A673 (cell line): ENCODE measurements at places on chromosomes 4 and X. TPM values are rescaled to one million over a fixed set of nuclear protein-coding genes. Genes with fewer than 3 reads are reported as not detected.

FHDC1 gene
- 0.26 and 0.39 TPM in 2 replicates for total RNA-seq

MAGEB10 gene
- total RNA-seq: not detected in 2 replicates

CYSLTR1 gene
- total RNA-seq: 2.1 TPM in 2 replicates

PCSK1N gene
- total RNA-seq: 16.9 and 17.6 TPM in 2 replicates

RPL9 gene
- 907 and 971 TPM in 2 replicates for total RNA-seq

IRS4 gene
- not detected in 2 replicates for total RNA-seq

P2RY4 gene
- total RNA-seq: 0.26 TPM in 1 of 2 replicates, not detected in the other

DNA sequence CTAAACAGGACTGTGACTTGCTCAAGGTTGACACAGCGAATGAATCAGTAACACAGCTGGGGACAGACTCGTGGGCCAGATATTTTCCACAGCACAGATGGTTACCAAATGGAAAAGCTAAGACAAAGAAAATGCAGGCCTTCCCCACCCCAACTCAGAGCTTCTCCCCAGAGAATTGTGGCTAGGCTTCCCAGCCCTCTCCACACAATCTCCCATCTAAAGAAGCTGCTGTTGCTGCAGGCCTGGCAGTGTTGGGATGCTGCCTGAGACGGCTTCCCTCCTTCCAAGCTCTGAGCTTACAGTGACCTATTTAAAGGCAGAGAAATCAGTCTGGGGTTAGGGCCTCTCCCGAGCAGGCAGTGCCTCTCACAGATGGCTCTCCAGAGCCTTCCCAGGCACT, 46.5 kb upstream of the PGRMC1 start:
- no peak overlapping the region for H3K4me3 ChIP-seq
- H3K27ac ChIP-seq: no peak overlapping the region
- no peaks in the 10 kb centered on the region for H3K36me3 ChIP-seq
- H3K27me3 ChIP-seq: no peaks in the 10 kb centered on the region
- no peak for DNase-seq

DNA sequence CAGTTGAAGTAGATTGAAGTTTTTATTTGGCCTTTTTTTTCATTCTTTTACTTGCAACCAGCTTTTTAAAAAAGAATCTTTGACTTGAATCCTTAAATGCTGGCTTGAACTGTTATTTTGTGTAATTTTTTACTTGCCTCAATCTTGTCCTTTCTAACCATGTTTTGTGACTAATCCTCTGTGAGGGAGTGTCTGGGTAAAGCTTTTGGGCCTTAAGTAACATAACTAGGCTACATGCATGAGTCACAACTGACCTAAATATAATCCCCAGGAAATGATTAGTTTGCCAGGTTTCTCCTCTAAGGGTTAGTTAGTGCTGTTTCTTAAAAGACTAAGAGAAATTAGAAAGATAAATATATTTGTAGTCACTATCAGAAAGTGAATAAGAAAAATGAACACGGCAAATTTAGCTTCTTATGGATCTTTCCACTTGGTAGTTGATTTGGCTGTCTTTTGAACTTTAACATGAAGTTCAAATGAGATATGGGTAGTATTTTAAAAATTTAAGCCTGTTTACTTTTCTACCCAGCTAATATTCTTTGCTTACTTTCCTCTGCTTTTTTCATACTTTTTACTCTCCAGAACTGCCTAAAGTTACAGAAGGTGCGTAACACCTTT, 13.0 kb downstream of the EXOC1 start:
- no peak overlapping the region for H3K4me3 ChIP-seq
- peak; percentile 65 for DNase-seq

DNA sequence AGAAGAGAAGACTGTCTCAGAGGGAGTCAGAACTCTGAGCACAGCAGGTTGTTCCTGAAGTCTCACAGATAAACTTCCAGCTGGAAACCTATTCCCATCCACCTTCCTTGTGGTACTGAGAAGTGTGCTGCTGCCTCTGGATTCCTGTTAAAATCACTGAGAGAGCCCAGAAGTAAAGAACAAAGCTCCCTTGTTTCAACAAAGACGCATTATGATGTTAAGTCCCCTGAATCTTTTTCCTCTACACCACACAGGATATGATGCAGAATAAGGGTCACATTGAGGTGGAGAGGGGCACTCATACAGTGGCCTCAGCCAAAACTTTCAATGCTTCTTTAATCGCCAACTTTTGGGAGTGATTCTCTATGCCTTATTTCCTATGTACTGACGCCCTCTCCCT, 321.0 kb downstream of the OPHN1 start:
- no peak overlapping the region for H3K27ac ChIP-seq
- no peaks in the 10 kb centered on the region for H3K36me3 ChIP-seq
- no peak overlapping the region for H3K4me3 ChIP-seq
- H3K27me3 ChIP-seq: no peaks in the 10 kb centered on the region
- H3K4me1 ChIP-seq: no peaks in the 10 kb centered on the region

DNA sequence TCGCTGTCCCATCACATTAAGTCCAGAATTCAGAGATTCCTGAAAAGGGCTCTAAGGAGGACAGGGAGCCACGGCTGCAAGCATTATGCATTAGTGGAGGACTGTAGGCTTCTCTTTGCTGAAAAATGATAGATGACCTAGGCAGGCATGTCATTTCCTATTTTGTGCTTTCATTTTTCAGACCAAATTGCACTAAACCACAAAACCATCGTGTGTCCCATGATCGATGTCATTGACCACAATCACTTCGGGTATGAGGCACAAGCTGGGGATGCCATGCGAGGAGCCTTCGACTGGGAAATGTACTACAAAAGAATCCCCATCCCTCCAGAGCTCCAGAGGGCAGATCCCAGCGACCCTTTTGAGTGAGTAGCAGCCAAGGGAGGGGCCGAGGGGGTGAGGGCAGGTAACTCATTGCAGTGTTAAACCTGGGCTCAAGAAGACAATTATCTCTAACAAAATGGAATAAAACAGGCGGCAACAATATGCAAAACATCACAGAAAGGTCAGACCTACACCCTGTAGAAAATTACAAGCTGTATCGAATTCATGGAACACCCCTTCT, 355.2 kb upstream of the GALNT7 start:
- H3K27me3 ChIP-seq: no peaks in the 10 kb centered on the region
- no peaks in the 10 kb centered on the region for H3K4me1 ChIP-seq
- H3K4me3 ChIP-seq: no peak overlapping the region
- no peak overlapping the region for H3K27ac ChIP-seq

DNA sequence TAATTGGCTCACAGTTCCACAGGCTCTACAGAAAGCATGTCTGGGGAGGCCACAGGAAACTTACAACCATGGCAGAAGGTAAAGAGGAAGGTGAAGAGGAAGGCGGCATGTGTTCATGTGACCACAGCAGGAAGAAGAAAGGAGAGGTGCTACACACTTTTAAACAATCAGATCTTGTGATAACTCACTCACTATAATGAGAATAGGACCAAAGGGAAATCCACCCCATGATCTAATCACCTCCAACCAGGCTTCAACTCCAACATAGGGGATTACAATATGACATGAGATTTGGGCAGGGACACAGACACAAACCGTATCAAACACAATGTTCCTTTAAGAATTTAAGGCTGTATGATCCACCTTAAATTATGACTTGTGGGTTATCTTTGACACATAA, 10.5 kb upstream of the PGM2 start:
- H3K36me3 ChIP-seq: no peaks in the 10 kb centered on the region
- no peaks in the 10 kb centered on the region for H3K27me3 ChIP-seq
- H3K4me1 ChIP-seq: no peaks in the 10 kb centered on the region
- H3K27ac ChIP-seq: no peak overlapping the region

DNA sequence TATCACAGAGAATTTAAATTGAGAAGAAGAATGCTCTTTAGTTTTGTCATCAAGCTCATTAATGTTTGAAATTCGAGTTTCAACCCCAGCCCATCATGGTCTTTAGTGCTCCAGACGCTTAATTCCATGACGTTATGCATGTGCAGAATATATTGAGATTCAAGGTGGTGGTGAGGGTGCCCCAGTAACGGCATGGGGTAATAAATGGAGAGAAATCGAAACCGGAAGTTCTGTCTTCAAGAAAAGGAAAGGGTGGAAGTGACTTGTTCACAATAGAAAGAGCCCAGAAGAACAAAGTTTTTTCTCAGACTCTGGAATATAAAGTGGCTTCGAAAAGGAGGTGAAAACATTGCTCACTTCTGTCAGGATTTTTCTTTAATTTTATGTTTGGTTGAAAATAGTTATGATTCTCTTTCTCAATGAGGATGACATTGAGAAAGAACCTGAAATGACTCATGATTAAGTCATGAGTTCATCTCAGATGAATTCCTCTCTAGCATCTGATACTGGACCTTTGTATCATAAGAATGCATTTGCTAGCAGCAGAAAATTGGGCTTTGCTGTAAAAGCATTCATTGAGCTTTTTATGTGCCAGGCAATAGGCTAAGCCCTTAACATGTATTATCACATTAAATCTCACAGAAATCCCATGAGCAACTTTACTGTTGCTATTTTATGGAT, 779 bp upstream of the DDX60L start:
- H3K27ac ChIP-seq: peak overlapping the region; percentile 73
- DNase-seq: peak; percentile 88
- H3K4me1 ChIP-seq: no peaks in the 10 kb centered on the region
- H3K36me3 ChIP-seq: no peaks in the 10 kb centered on the region
- H3K27me3 ChIP-seq: no peaks in the 10 kb centered on the region

DNA sequence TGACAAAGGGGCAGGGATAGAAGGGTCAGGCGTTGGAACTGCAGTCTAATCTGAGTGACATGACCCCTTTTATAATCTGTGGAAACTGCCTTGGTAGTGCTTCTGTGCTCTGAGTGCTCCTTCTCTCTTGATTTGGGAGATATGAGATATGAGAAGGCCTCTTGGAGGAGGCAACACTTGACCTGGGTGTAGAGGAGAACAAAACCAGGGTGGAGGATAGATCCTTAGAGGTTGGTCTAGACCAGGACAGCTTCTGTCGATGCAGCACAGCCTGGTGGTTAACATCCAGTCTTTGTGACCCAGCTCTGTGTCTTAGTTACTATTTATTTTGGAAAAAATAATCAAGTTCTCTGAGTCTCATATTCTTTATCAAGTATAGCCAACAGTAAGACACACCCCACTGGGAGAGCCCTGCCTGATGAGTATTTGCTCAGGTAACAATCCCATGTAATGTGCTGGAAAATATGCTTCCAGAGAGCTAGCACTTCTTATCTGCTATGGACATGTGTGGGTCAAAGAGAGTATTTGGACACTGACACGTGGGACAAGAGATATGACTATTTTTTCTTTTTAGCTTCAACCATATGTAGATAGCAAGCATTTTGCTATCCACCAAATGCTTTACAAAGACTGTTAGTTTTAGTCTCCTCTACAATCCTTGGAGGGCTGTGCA, 9.1 kb downstream of the USP51 start:
- DNase-seq: no peak
- no peak overlapping the region for H3K4me3 ChIP-seq
- no peaks in the 10 kb centered on the region for H3K27me3 ChIP-seq
- H3K4me1 ChIP-seq: no peaks in the 10 kb centered on the region
- H3K27ac ChIP-seq: no peak overlapping the region

- no peaks in the 10 kb centered on the region for H3K27me3 ChIP-seq
- no peaks in the 10 kb centered on the region for H3K36me3 ChIP-seq
- no peak overlapping the region for H3K4me3 ChIP-seq
- no peak overlapping the region for H3K27ac ChIP-seq
- no peak for DNase-seq
These were observed 63.8 kb downstream of the CD99L2 start for GRCh38 chrX:150834695-150835094.

GRCh38 chr4:141497627-141498026, 138.8 kb upstream of the IL15 start:
- no peaks in the 10 kb centered on the region for H3K36me3 ChIP-seq
- no peak overlapping the region for H3K4me3 ChIP-seq
- H3K27me3 ChIP-seq: no peaks in the 10 kb centered on the region
- no peak for DNase-seq

GRCh38 chr4:41485041-41485440, 52.9 kb upstream of the LIMCH1 start:
- no peaks in the 10 kb centered on the region for H3K27me3 ChIP-seq
- no peak overlapping the region for H3K4me3 ChIP-seq

DNA sequence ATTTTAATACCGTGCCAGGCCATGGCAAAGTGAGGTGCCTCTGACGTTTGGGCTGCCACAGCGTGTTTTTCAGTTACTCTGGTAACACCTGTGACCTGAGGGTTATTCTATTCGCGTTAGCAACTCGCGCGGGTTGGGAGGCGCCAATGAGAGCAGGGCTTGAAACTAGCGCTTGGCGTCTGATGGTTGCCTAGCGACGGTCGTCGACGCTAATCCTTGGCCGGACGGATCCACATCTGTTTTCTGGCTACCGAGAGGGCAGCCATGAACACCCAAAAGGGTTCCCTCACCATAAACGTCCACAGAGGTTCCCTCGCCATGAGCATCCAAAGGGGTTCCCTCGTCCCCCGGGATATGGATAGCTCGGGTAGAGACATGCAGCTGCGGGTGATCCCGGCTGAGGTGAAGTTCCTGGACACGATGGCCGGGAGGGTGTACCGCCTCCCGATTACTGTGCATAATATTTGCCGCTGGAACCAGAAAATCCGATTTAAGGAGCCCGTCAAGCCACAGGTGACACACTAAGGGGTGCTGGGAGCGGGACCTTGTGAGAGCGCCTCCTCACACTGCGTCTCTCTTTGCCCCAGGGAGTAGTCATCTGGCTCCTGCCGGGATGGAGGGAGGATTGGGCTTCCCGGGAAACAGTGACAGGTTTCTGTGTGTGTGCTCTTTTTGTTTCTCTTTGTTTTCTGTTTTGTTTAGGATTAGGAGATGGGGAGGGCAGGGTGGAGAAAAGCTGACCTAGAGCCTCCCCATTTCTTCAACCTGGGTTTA, at the start of gene CFAP47:
TSS of gene CFAP47 (plus strand) at position 199 of the 774 bp plus-strand sequence. CDS start at position 265, 66 bp downstream.
- H3K27ac ChIP-seq: no peak within 1 kb of the TSS
- H3K36me3 ChIP-seq: no peaks in the 10 kb centered on the region
- no peaks in the 10 kb centered on the region for H3K27me3 ChIP-seq

DNA sequence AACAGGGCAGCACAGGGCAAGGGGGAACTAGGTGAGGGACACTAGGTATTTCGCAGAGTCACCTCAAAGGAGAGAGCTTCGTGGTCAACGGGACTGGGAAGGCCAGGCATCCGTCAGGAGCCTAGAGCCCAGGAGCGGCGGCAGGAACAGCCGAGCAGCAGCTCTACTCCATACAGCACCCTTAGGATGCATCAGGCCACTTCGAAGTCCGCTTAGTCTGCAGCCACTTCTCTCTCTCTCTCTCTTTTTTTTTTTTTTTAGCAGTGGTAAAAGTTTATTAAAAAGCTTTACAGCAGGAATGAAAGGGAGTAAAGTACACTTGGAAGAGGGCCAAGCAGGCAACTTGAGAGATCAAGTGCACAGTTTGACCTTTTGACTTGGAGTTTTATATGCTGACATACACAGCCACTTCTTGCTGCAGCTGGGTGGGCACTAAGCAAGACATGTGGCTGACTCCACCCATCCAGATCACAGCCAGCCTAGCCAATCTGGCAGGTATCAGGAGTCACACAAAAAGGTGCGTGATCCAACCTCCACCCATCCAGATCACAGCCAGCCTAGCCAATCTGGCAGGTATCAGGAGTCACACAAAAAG, 209.7 kb upstream of the RADX start:
- H3K4me3 ChIP-seq: no peak overlapping the region
- no peak for DNase-seq
- no peaks in the 10 kb centered on the region for H3K36me3 ChIP-seq
- no peak overlapping the region for H3K27ac ChIP-seq

GRCh38 chrX:2608638-2609430, 82.3 kb upstream of the CD99 start:
- DNase-seq: peak; percentile 95
- peaks cover 14% of the 10 kb centered on the region for H3K4me1 ChIP-seq
- H3K36me3 ChIP-seq: peaks cover 11% of the 10 kb centered on the region
- H3K4me3 ChIP-seq: peak overlapping the region; percentile 87
- peak overlapping the region; percentile 80 for H3K27ac ChIP-seq

GRCh38 chr4:87624698-87625097, 16.4 kb downstream of the DSPP start:
- H3K27me3 ChIP-seq: no peaks in the 10 kb centered on the region
- no peak for DNase-seq
- H3K4me3 ChIP-seq: no peak overlapping the region
- H3K27ac ChIP-seq: no peak overlapping the region
